Activated T-cell treated with anti-CD3 and anti-CD28 coated beads, Interleukin-2, amount 50 U/mL, for 1 hour (primary cell): ENCODE measurements at places on chromosomes 5 and 9.

- no peak for DNase-seq
These were observed 3.3 kb upstream of the FBXW11 start for GRCh38 chr5:172009536-172010270.

DNA sequence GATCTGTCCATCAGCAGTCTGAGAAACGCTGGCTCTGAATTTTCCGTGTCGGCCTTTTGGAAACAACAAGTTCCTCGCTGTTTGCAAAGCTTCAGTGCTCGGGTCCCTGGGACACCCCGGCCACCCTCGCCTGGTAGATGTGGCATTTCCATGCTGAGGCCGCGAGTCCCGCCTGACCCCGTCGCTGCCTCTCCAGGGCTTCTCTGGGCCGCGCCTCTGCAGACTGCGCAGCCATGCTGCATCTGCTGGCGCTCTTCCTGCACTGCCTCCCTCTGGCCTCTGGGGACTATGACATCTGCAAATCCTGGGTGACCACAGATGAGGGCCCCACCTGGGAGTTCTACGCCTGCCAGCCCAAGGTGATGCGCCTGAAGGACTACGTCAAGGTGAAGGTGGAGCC is 4.7 kb downstream of the NTNG2 start:
- DNase-seq: no peak

DNA sequence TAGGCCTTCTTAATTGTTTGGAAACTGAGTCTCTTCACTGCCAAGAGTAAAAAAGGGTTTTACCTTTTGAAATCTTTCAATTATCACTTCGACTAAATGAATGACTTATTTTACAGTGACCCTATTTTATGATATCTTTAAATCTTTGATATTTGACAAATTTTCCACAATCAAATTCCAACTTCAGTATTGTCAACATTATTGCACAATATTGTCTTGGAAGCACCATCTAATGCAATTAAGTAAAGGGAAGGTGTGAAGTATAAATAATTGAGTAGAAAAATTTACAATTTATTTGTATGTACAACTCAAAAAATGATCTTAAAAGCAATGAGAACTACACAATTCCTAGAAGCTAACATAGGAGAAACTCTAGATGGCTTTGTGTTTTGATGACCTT is 49.2 kb downstream of the GABRA6 start:
- DNase-seq: no peak

GRCh38 chr5:57524348-57525060 is 41.9 kb upstream of the ACTBL2 start:
- no peak for DNase-seq

DNA sequence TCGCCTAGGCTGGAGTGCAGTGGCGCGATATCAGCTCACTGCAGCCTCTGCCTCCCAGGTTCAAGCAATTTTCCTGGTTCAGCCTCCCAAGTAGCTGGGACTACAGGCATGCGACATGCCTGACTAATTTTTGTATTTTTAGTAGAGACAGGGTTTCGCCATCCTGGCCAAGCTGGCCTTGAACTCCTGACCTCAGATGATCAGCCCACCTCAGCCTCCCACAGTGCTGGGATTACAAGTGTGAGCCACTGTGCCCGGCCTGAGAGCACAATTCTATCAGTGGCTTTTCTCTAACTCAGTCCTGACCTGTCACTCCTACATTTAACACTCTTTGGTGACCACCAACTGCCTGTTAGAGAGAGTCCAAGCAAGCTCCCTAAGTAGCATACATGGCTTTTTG is 82.7 kb upstream of the SPOCK1 start:
- DNase-seq: no peak

- DNase-seq: no peak
These were observed 54.9 kb downstream of the SLC44A1 start for GRCh38 chr9:105299190-105299854.

DNA sequence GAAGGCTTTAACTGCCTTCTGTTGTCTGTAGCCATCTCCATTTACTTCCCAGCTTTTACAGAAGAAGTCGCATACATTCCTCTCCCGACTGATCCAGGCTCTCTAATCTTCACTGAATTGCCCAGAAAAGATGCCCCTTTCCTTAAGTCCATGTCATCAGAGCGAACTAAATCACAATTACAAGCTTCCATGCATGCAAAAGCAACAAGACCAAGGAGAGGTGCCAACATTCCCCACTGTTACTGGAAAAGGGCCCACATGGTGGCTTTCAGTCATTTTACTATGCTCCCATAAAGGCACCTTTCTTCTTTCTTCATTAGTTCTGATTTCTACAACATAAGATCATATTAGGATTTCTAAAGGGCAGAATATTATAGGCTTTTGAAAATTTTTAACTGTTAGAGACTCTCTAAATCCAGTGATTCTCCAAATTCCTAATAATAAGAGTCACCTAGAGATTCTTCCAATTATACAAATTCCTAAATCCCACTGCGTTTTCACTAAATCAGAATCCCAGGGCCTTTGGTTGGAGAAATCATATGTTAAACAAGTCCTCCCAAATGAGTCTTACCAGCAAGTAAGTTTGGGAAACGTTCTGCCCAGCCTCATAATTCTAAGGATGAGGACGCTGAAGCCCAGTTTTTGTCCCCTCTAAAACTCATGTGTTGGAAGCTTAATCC is 17.0 kb upstream of the ZFR start:
- no peak for DNase-seq

DNA sequence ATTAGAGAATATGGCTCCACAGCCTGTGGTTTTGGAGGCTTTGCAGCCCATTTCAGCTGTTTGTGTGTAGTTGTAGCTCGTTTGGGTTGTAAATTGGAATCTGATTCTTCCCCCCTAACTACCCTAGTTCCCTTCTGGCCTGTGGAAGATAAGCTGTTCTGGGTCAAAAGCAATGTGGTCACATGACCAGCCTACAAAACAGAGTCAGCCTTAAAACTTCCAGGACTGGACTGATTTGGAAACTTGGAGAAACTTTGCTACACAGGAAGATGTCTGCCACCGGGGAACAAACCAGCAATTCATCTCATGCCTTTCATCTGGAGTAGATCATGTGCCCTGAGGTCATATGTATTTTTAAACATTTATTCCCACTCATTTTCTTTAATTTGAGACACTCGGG is 83.8 kb downstream of the DAPK1 start:
- DNase-seq: no peak

- no peak for DNase-seq
These were observed 341.7 kb downstream of the KIAA0825 start for GRCh38 chr5:94276751-94277150.

DNA sequence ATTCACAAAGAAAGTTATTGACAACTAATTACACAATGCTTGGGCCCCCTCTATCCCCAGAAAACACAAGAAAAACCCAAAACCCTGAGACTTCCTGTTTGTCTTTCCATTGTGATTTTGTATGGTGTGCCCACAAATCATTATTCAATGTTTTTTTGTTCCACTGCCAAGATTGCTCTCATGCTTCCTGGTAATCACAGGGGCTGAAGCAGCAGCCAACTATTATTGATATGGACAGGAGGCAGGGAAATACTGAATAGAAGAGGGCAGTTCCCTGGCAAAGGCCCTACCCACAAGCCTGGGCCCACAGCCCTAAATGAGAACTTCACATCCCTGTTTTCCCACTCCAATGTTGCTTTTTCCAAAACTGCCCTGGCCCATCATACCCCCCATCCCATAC is 21.5 kb upstream of the RFK start:
- DNase-seq: no peak

GRCh38 chr5:119347574-119347973 is 8.2 kb upstream of the TNFAIP8 start:
- DNase-seq: no peak

- no peak for DNase-seq
These were observed 174.5 kb upstream of the MAP1B start for GRCh38 chr5:71932655-71933338.

DNA sequence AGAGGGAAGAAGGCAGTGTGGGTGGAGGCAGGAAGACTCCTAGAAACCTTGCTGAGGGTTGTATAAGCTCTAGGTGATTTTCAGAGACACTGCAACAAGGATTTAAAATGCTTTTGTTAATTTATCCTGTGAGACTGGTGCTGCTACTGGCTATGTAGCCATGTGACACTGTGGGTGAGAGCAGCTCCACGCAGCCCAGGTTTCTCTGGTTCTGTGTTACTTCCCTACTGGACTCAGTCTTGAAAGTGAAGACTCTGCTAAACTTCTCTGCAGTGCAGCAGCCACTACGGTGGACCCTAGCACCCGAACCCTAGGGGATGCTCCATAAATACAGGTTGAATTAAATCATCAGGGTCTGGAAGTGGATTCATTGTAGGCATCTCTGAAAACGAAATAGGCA is 25.8 kb upstream of the EFNA5 start:
- DNase-seq: no peak

DNA sequence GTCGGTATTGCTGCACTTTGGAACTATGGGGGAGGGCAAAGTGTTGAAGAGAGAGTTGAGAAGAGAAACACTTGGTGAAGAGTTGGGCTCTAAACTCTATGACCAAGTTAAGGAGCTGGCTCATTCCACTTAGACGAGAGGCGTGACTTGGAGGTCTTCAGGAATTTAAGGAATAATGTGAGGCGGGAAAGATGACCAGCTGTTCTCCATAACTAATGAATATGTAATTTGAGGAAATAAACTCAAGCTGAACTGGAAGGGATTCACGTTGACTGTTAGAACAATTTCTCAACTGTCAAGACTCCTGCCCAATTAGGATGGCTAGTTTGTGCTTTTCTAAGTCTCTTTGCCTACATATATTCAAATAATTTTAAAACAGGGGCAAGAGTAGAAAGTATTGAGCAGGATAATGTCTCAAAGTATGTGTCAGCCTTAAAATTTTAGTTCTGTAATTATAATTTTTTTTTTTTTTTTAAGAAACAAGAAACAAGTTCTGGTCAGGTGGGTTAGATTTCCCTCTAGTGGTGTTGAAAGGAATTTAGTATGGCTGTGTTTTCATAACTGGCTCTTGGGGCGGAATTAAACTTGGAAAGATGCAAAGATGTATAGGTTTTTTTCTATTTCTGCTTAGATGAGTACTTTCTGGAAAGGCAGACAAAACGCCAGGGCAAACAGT is 33.4 kb downstream of the TMEM252 start:
- DNase-seq: no peak

DNA sequence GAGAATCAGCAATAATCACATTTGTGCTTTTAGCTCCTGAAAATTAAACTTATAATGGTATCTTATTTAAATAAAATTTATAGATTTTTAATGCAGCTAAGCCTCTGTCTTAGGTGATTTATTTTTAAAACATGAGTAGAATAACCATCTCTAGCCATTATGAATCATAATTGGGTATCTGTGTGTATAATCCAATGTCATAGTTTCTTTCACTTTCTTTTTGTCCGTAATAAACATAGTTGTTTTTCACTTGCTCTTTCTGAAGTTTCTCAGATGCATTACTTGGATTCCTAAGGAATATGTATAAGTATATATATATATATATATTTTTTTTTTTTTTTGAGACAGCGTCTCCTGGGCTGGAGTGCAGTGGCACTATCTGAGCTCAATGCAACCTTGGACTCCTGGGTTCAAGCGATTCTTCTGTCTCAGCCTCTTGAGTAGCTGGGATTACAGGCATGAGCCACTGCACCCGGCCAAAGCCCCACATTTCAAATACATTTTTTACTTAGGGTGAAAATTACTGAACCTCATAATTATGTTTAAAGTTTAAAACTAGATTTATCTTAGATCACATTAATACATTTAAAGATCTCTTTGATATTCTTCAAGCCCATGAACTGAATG is 377.1 kb downstream of the PRDM9 start:
- DNase-seq: no peak

- no peak for DNase-seq
These were observed 78.3 kb downstream of the CEP120 start for GRCh38 chr5:123344816-123345426.

- DNase-seq: no peak
These were observed 50.7 kb downstream of the TRIP13 start for GRCh38 chr5:943201-943917.

GRCh38 chr5:87311405-87312279 is 44.0 kb downstream of the RASA1 start:
- DNase-seq: no peak

- DNase-seq: no peak
These were observed 150.3 kb downstream of the AUH start for GRCh38 chr9:91211414-91211813.

DNA sequence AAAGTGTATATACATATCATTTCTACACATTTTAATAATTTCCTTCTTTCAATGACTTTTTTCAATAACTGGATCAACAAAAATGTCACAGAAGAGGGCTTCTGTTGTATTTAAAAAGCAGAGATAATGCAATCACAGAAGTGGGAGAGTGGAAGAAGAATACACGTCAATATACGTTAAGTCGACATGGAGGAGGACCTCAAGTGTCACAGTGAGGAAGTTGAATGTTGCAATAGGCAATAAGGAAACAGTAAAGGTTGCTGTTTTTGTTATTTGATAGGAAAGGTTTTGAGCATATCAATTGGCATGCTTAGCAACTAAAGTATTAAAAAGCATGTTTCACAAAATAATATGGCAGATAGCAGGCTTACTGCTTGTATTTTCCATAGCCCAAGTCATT is 184.0 kb upstream of the NR4A3 start:
- no peak for DNase-seq

GRCh38 chr5:170336065-170336464 is 38.5 kb upstream of the LCP2 start:
- peak; percentile 29 for DNase-seq

- DNase-seq: no peak
These were observed 77.3 kb downstream of the PAM start for GRCh38 chr5:102832445-102832844.

- no peak for DNase-seq
These were observed 193.6 kb upstream of the SMC2 start for GRCh38 chr9:103900466-103900865.

DNA sequence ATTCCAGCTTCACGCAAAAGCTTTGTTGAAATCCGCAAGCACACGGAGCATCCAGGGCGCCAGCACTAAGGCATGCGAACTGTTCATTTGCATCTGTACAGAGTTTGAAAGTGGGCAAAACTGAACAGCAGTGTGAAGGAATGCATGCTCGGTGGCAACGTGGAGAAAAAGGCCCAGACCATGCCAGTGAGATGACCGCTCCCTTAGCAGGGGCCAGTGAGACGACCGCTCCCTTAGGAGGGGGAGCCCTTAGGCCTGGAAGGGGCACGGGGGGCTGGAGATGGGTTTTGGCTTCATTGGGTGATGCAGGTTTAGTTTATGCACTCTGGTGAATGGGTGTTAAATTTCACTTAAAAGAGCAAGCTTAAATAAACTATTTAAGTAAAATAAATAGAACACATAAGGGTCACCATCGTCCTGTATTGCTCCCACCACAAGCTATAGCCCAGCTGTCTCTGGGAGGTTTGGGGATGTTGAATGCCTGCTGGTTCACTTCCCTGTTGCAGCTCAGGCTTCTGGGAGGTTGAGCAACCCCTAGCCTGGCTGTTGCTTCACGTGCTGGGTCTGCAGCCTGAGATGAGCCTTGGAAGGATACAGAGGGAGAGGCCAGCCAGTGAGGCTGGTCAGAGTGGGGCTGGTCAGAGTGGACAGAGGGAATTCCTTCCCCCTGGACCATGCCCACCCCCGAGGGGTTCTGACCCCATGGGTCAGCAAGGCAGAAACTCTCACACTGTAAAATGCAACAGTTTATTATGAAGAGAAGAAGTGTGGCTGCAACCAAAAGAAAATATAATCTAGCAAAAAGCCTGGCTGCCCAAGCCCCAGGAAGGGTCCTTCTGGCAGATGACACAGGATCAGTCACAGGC is 4.6 kb upstream of the FCN1 start:
- DNase-seq: no peak
